ENCODE measurements at places on chromosomes 6 and 20.

DNA sequence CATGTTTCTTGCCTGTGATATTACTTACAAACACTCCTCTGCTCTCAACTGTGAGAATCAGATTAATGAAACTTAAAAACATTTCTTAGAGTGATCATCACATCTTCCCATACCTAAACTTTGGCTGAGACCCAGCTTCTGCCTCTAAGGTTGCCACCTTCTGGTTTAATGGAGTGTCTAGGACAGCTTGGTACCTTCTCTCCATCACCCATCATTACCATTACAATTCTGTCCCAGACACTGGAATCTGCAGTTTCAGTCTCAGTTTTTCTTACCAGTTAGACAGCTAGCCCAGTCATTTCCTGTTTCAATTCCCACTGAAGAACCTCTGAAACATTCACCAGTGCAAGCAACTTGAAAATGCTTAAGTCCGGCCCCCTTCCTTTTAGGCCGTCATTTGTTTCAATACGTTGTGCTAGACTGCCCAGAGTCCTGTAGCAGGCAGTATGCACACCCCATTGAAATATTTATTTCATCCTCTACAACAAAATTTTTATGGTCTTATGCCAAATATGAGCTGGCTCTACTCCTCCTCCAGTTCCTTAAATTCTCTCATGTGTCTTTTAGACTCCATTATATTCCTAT lies 107.0 kb upstream of the FOXO3 start:
- no peak for DNase-seq

- DNase-seq, result no peak
Measured at GRCh38 chr6:110703906-110704594, 111.2 kb downstream of the CDK19 start.

DNA sequence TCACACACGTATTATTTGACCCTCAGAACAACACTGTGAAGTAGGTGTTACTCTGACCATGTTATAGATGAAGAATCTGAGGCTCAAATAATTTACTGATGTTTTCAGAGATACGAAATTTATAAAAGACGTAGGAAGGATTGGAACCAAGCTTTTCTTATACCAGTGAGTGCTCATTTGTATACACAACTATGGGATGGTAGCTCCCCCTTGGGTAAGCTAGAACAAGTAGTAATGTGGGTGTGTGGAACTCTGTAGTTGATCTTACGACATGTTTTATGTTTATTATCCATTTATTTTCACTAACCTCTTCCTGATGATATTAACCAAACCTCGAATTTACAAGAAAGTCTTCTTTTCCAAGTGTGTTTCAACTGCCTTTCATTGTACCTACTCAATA lies 248.5 kb downstream of the NKAIN2 start:
- DNase-seq, result no peak

DNA sequence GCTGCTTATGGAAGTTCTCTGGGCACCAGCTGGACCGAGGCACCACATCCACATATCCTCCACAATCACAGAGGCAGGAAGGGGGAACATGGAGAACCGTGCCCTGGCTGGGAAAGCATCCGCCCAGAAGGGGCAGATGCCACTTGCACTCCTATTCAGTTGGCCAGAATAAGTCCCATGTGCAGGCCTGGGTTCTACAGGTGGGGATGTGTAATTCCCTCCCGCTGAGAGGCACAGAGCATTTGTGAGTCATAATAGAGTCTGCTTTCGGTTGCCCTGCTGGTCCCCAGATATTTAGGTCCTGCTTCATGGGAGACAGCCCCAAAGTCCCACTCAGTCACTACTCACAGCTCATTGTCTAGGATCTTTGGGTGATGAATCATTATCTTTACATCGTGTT lies 104.0 kb downstream of the PHACTR3 start:
- no peak for DNase-seq

- DNase-seq, result no peak
Measured at GRCh38 chr6:22706651-22707050, 137.3 kb downstream of the HDGFL1 start.

Measured in activated CD4-positive, CD25-positive, alpha-beta regulatory T cell (primary cell).